Activated T-helper 1 cell treated with Interleukin-2 at 50 U/mL for 16 hours (primary cell): ENCODE measurements at places on chromosomes 13 and 19.

DNA sequence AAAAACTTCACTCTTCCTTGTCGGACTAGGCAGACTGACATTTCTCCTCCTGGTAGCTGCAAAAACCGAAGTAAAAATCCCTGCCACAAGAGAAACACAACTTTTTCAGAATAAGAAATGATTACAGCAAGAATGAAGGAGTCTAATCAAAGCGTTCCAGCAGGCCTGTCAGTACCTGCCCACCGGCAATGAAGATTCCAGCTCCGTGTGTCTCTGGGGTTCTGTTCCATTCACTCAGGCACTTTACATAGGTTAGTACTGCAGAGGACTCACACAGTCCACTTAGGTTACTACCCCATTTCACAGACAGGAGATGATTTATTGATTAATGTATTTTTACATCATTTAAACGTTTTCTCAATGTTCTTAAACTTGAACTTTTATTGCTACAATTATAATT lies 275.5 kb downstream of the NHLRC3 start:
- DNase-seq: no peak

DNA sequence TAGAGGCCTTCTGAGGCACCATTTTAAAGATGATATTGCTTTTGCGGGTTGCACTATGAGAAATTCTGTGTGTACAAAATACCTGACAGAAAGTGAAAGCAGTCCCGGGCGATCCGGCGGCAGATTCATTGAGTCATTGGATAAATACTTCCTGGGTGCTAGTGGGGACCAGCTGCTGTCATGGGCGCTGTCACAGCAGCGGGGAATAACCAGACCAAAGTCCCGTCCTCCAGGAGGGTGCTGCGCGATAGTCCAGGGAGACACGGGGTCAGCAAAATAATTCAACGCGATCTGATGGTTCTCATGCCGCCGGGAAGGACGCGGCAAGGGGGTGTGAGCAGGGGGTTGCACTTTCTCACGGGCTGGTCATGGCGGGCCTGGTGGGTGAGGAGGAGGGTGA lies 13.5 kb downstream of the ZFR2 start:
- no peak for DNase-seq

DNA sequence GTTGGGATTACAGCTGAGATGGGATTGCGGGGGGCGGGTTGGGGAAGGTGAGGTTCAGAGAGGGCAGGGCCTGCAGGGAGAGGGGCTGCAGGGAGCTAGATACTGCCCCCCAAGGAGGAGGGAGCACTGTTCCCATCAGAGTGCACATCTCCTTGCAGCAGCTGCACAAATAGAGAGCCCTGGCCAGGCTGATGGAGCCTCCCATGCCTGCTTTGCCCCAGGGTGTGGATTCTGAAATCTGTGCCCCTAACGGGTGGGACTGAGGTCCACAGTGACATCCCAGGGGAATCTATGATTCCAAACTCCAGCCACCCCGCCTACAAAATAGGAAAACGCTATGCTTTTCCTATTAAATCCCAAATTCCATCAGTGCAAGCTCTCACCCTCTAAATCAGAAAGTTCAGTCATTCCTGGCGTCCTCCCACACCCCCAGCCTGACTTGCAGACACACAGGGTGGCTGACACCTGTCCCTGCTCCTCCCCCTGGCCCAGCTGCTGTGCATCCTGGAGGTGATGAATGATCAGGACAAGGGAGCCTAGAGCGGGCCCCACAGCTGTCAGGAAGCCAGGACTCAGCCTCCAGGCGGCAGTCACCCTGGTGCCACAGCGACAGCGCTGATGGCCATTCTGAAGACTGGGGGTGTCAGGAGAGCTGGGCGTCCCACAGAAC lies 6.3 kb upstream of the CEACAM21 start:
- DNase-seq: no peak

- DNase-seq: no peak
Measured at GRCh38 chr19:35514282-35514809, 897 bp upstream of the DMKN start.

DNA sequence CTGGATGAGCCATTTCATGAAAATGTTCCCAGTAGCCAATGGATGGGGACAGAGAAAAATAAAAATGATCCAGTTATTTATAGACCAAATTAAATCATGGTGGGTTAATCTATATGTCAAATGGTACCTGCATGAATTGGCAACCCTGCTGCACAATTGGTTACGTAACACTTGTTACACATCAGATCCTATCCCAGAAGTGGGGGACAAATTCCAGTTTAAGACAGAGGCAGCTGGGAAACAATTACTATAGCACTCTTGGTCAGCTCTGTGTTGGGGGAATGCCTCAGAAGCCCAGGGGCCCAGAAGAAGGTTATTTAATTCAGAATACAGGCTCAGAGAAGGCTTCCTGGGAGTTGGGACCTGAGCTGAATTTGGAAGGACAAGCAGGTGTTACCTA lies 81.1 kb upstream of the FLT1 start:
- no peak for DNase-seq

- DNase-seq: no peak
Measured at GRCh38 chr19:44623080-44623479, 9.7 kb downstream of the IGSF23 start.
